ENCODE measurements at places on chromosomes 3 and 15.
A peak's percentile ranks its signal among the peaks of the same experiment; 100 is the strongest.

DNA sequence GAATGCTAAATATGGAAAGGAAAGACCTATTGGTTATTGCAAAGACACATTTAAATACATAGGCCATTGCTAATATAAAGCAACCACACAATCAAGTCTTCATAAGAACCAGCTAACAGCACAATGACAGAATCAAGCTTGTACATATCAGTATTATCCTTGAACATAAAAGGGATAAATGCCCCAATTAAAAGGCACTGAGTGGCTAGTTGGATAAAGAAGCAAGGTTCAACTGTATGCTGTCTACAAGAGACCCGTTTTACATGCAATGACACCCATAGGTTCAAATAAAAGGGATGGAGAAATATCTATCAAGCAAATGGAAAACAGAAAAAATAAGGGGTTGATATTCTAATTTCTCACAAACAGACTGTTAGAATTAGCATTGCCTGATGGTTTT is 706.1 kb downstream of the EPHA3 start:
- DNase-seq = no peak

- DNase-seq = no peak
Measured at GRCh38 chr3:49346797-49347251, 7.0 kb upstream of the USP4 start.

GRCh38 chr3:40615110-40615915 is 90.6 kb downstream of the ZNF621 start:
- no peak for DNase-seq

GRCh38 chr3:9951962-9952805 is at the start of gene PRRT3:
PRRT3 (minus strand) TSS chr3:9952408; CDS start chr3:9950115, 2,293 bp downstream.
- no peak for DNase-seq

- no peak for DNase-seq
Measured at GRCh38 chr3:122690096-122690495, 9.5 kb downstream of the PARP14 start.

DNA sequence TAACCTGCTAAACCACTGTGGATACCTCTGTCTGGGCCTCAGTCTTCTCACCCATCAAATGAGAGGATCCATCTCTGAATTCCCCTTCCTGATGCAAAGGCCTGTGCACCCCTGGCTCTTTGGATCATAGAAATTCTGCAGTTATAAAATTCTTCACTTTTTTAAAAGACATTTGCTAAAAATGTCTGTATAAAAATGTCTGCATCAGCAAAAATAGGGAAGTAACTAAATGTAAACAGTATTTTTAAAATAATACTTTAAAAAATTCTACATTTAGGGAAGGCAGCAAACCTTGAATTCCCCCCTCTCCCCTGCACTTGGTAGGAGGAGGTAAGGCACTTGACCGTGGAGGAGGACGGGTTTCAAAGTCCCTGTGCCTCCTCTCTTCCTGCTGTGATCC is 25.6 kb upstream of the TRIM59 start:
- DNase-seq = no peak

DNA sequence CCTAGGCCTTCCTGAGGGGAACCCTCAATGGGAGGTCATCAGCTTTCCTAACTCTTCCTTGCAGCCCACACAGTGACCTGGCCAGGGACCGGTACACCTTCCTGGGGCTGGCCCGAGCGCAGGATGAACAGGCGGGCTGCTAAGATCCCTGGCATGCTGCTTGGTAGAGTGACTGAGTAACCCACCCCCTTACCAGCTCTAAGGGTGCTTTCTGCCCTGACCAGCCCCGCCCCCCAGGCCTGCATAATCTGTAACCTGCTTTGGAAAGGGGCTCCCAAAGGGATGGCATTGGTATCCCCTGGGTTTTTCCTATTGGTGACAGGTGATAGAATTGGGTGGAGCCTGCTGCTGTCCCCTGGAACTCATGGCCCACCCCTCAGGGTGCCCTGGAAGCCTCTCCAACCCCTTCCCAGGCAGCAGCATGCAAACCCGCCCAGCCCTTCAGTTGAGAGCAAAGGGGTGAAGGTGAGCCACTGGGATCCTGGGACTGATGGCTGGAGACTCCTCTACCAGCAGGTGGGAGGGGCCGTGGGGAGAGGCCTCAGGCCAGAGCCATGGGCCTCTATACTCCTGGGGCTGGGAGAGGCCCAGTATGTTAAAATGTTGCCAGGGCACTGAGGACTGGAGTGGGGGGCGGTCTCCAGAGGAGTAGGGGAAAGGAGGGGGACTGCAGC is 11.1 kb upstream of the KIF7 start:
- no peak for DNase-seq

DNA sequence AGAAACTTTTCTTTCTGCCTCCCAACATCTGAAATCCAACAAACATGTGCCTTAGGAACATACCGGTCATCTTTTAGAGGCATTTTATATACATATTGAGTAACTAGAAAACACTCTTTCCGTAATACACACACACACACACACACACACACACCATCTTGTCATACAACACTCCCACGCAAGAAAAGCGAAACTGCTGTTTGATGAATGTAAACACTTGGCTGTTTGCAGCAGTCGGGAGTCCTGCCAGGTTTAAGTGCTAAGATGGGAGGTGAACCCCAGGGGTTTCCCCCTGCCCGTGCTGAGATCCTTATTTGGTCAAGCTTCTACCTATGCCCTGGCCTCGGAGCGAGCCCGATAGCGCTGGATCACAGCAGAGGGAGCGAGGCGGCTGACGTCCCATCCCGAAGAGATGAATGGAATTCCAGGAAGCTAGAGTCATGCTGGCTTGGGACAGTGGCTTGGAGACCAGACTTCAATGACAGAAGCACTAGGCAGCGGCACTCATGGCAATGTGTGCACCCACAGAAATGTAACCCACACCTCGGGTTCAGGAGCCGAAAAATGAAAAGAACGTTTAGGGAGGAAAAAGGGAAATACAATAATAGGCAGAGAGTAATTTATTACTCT is 1.3 kb upstream of the THBS1 start:
- DNase-seq = peak; percentile 95

DNA sequence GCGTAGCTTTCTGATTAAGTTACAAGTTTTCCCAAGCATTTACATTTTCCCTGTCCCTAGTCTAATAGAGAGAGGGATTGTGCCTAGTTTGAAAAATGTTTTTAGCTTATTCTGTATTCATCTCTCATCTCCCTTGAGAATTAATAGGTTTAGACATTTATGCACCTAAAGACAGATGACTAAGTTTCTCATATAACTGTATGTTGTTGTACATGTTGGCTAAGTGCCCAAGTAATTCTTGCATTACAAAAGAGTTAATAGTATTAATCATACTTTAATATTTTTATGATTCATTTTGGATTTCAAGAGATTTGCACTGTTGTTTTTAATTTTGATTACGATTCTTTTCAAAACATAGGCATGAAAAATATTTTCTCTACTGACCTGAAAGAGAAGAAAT is 109.0 kb upstream of the TBL1XR1 start:
- peak; percentile 72 for DNase-seq

All from endothelial cell of umbilical vein (primary cell).